Left ventricle myocardium superior (tissue), 1 donor: ENCODE measurements at places on chromosomes 5 and 9. TPM values are rescaled to one million over a fixed set of nuclear protein-coding genes. Genes with fewer than 3 reads are reported as not detected.

DNA sequence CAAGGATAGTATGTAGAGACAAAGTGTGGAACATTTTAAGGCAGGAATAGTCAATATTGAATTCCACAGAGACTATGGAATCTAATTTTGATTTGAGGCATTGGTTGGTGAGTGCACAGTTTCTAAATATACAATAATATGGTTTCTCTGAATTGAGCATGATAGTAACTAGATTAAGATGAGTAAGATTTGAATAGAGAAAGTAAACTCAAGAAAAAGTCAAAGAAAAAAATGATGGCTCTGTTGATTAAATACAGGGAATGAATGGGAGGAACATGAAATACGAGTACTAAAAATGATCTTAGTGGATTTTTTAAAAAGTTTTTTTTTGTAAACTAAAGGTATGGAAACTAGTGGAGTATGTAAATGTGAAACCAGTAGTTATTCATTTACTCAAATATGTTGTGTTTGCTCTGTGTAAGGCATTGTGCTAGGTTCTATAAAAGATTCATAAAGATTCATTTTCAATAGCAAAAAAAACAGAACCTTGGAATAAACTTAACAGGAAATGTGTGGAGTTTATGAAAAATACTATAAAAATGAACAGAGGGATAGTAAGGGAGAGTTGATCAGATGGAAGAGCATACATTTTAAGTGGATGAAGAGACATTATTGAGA is 101.2 kb downstream of the ZCCHC7 start:
- DNase-seq, result no peak

DNA sequence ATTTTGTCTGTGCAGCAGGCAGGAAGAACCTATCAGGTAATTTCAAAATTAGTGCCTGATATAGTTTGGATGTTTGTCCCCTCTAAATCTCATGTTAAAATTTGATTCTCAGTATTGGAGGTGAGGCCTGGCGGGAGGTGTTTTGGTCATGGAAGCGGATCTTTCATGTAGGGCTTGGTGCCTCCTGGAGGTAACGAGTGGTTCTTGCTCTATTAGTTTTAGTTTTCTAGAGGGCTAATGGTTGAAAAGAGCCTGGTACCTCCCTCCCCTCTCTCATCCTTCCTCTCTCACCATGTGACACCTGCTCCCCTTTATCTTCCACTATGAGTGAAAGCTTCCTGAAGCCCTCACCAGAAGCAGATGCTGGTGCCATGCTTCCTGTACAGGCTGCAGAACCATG is 106.3 kb downstream of the DRD1 start:
- no peak for DNase-seq

DNA sequence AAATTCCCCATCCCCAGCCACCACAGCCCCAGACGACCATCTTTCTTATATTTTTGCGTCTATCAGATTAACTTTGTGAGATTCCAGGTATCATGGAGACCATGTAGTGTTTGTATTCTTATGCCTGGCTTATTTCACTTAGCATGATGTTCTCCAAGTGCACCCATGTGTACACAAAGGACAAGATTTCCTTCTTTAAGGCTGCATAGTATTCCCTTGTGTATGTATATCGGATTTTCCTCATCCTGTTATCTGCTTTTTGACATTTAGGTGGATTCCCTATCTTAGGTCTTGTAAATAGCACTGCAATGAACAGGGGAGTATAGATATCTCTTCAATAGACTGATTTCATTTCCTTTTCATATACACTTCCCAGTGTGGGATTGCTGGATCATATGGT is 5.3 kb upstream of the TAF11L2 start:
- no peak for DNase-seq

GRCh38 chr5:170576602-170577535 is 73.0 kb downstream of the KCNIP1 start:
- DNase-seq, result no peak

The SPATA31D4 gene
- total RNA-seq, result not detected

The LCN1 gene
- total RNA-seq, result not detected
